Stimulated activated CD4-positive, alpha-beta T cell treated with anti-CD3 and anti-CD28 coated beads, TNF-alpha, amount 100 ng/mL, for 48 hours (primary cell): ENCODE measurements at places on chromosomes 4 and X.

DNA sequence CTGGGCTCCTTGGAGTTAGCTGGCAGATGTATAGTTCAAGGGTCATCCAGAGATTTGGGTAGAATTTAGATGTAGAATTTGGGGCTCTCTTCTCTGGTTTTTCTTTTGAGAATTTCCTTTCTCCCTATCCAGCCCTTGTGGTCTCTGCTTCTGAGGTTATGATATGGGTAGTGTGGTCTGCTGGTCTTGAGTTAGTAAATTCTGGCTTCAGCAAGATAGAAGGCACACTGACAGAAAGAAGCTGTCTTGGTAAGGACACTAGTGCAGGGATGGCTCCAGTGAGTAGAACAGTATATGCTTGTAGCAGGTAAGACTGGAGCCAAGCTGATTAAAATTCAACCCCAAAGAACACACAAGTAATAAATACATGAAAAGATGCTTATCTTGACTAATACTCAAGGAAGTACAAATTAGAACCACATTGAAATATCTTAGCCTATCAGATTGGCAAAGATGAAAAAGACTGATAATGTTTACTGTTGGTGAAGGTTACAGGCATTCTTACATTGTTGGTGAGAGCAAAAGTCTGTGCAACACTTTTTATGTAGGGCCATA, 2.1 kb upstream of the IL9R start:
- DNase-seq, result no peak

DNA sequence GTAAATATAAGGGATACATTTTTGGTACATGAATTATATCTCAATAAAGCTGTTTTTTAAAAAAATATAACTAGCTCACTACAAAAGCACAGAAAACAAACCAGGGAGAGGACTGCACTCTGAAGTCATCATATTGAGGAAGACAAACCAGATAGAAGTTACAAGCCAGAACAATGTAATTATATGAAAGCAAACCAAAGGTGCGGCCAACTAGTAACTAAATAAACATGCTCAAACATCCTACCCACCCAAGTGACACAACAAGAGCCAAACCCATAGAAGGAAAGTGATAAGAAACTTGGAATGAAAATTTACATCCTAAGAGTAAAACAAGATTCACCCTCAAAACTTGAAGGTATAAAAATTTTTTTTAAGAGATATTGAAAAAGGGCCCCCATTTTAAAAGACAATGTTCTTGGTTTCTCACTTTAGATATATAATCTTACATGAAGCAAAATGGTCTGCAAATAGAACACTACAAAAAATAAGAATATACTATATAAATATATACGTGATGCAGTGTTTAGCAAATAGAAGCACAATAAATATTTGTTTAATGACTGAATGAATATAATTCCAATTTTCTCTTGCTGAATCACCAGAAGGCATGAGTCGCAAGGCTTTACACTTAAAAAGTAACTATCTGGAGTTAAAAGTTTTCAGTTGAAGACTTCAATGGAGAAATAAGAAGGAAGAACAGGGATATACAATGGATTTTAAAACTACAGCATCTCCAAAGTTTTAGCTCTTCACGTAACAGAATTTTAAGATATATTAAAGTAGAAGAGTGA, 4.0 kb upstream of the SH3D19 start:
- no peak for DNase-seq

DNA sequence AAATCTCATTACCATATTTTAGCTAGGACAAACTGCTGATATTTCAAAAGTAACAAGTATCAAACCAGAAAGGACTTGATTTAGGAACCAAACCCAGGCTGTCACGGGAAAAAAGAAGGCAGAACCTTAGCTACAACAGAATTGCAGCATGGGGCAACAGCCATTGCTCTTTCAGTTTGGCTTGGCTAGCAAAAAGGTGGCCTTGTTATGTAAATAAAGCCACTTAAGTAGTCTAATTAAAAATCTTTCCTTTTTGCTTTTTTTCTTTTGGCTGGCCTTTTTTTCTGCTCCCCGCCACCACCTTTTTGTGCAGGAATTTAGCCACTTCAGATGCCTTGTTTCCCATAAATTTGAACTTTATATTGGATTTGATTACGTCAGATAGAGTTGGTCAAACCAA, 235.9 kb downstream of the CPXCR1 start:
- no peak for DNase-seq

DNA sequence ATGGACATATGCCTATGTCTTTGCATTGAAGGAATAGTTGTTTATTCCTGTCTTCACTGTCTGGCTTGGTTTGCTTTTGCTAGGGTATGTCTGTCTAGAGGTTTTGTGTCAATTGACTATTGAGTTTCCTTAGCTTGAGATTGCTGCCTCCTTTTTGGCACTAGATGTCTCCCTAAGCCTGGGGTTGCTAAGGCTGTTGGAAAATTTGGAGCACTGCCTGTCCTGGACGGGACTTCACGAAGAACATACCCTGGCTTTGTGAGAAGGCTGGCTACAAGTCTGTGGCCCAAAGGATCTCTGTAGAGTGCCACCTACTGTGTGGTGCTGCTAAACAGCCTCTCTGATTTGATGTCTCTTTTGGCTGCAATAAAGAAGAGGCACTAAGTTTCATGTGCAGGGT, 183.8 kb upstream of the NUDT10 start:
- DNase-seq, result no peak

GRCh38 chr4:91989914-91990313, 313.9 kb upstream of the GRID2 start:
- DNase-seq, result no peak

GRCh38 chrX:84737471-84737871, 235.2 kb upstream of the HDX start:
- no peak for DNase-seq

- DNase-seq, result no peak
These were observed 19.5 kb upstream of the NFXL1 start for GRCh38 chr4:47933840-47934239.

DNA sequence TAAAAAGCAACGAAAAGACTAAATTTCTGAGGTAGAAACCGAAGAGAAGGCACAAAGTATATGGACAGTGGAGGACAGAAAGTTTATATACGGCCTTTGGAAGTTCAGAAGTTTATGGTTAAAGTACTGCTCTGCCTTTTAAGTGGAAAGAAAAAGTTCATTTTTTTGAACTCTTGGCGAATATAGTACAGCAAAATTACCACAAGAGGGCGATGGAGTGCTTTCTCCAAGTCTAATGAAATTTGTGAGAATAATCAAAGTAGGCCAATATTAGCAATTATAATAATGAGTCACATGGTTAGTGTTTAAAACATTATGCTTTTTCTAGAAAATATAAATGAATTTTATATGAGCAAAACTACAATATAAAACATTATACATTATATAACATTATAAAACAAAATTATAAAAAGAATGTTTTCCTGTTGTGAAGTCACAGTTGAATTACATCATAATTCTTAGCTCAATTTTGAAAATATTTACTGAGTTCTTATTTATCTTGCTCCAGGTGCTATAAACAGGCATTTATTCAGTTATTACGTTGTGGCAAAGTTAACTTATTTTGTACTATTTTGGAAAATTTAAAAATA, 136.2 kb upstream of the BMPR1B start:
- DNase-seq, result no peak

GRCh38 chr4:39466747-39467146, 7.9 kb downstream of the LIAS start:
- no peak for DNase-seq

DNA sequence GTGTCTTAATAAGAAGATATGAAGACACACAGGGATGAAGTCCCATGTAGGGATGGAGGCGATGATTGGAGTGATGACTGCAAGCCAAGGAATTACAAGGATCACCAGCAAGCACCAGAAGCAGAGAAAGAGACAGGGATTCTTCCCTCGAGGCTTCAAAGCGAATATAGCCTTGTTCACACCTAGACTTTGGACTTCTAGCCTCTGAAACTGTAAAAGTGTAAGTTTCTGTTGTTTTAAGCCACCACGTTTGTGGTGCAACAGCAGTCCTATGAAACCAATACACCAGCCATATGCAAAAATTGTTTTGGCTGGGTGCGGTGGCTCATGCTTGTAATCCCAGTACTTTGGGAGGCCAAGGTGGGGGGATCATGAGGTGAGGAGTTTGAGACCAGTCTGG, 9.8 kb upstream of the PDS5A start:
- DNase-seq, result no peak
